ENCODE measurements at places on chromosomes 2 and 18.
A peak's percentile ranks its signal among the peaks of the same experiment; 100 is the strongest.

DNA sequence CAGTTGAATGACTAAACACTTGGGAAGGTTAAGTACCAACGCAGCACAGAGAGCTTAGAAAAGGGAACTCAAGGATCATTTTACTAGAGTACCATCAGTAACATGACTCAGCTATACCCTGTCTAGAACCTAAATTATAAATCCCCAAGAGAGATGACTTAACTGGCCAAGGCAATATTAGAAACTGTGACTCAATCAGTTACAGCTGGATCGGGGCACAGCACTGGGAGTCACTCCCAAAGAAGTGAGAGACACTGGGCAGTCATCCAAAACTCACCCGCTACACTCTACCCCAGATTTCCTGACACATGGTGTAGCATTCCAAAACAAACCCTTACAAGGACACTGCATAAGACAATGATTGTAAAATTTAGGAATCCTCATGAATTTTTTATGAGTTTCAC is 17.7 kb downstream of the IWS1 start:
- DNase-seq = no peak

GRCh38 chr2:122391726-122392125 is 636.3 kb downstream of the TSN start:
- DNase-seq = no peak

- no peak for DNase-seq
These were observed 14.7 kb downstream of the MEX3C start for GRCh38 chr18:51182824-51183223.

GRCh38 chr2:102117472-102117858 is 25.1 kb upstream of the IL1R1 start:
- DNase-seq = no peak

DNA sequence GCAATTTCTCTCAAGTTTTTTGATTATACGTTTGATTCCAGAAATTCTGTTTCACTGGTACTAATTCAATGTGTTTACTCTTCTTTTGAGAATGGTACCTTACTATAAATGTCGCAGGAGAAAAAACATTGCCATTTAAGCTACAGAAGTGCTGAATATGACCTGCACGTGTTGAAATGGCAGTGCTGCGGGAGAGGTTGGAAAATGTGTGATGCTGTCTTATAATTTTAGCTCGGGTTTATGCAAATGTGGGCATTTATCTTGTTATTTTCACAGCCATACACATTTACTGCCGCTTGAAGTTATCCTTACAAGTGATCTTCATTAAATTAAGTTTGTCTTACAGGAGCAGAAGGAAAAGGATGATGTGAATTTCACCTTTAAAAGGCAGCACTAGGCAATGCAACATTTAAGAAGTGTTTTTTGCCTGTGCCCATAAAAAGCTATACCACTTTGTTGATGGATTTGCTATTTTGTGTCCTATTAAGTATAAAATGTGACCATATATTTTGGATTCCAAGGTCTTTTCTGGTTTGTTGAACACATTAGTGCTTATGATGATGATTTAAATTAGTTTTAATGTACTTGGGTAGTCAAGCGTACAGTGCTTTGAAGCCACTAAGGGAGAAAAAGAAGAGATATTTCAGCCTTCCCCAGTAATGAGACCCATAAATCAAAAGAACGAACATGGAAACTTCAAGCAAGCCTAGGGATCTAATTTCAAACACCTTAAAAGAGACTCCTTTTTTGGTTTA is 112.1 kb downstream of the LTBP1 start:
- no peak for DNase-seq

GRCh38 chr2:58056192-58056916 is 9.7 kb downstream of the VRK2 start:
- no peak for DNase-seq

DNA sequence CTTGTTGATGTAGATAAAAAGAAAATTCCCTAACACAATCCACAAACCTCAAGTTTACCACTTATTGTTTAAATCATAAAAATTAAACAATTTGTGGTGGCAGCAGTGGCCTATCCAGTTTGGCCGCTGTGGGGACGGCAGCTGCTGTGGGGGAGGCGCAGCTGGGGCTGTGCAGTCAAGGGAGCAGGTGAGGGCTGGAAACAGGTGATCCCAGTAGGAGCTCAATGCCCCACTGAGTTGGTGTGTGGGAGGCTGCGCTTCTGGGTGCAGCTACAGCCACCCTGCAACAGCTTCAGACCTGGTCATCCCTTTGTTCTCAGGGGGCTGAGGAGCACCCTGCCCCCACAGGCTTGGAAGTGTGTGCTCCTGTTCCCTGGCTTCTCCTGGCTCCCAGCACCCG is 266.0 kb upstream of the FSIP2 start:
- no peak for DNase-seq

DNA sequence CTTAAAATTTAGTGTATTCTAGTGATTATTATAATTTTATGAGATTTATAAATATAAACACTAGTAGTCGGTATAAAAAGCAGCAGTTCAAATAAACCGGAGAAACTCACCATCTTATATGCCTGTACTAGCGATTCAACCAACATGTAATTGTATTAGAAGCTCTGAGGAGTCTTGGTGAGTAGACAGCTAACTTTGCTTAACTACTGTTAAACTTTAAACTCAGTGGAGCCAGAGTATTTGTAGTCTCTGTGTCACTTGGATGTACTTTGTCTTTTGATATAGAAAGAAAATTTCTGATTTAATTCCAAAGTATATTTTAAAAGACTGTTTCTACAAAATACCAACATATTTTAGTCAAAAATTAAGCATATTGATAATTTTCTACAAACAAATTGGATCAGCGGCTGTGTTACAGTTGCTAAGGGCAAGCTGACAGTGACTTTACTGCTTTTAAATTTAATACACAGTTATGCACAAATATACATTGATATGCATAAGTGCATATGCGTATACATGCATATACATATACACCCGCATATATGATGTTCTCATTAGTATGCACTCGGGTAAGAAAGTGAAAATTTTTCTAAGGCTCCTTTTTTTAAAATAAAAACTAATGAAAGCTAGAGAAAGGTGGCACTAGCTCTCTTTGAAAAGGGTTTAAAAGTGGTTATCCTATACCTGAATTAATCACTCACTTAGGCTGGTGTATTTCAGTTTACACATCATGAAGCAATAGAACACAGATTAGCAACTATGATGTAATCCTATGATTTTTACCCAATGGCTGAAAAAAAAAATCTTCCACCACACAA is 374.5 kb downstream of the NCKAP5 start:
- no peak for DNase-seq

- no peak for DNase-seq
These were observed 2.6 kb upstream of the FZD5 start for GRCh38 chr2:207772081-207772843.

- DNase-seq = peak; percentile 17
These were observed 29.6 kb upstream of the IL37 start for GRCh38 chr2:112881217-112881985.

GRCh38 chr2:57876313-57876712 is 170.3 kb upstream of the VRK2 start:
- no peak for DNase-seq
